COR-L47 (cell line): ENCODE measurements at places on chromosomes 12 and 14.
A peak's percentile ranks its signal among the peaks of the same experiment; 100 is the strongest.

GRCh38 chr14:93109572-93110481, 5.9 kb downstream of the ITPK1 start:
- DNase-seq = no peak

GRCh38 chr12:122421821-122422729, at the start of gene CLIP1:
Gene CLIP1 (minus strand): TSS chr12:122422669. CDS start chr12:122380452, 42,217 bp downstream.
- DNase-seq = peak; percentile 55

DNA sequence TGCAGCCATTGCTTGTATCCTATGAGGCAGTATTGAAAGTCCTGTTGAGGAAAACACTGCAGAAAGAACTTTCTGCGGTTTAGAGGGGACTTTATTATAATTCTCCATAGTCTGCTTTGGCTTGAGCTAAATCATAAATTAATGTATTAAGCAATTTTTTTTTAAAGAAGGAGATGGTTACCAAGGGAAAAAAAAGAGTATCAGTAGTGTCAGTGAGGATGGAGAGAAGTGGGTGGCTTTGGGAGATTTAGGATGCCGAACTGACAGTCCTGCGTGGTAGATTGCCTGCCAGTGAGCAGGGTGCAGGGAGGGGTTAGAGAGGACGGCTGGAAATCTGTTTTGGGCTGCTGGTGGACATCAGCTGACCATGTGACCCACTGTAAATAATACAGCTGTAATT, 96.8 kb downstream of the MYRFL start:
- no peak for DNase-seq

DNA sequence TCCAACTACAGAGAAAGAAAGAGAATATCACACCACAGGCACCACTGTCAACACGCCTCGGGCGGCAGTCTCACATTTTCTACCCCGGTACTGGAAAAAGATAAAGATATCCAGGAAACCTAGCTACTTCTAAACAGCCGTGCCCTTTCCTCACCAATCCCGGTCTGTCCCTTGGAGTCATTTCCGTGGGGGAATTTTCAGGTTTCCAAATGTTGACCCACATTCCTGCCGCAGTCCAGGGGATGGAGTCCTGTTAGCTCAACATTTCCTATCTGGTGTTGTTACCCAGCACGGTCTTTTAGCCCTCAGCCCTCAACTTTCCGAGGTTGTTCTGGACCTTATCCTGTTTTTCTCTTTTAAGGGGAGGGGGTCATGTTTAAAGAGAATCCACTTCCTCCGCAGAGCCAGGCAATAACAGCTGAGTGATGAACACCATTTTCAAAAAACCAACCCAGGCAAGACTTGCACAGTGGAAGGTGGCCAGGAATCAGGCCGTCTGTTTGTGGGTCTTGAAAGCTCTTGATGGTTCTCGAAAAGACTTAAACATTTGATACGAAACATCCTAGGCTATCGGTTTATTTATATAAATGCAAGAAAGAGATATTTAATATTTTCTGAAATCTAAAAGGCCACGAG, 4.6 kb downstream of the SSH1 start:
- no peak for DNase-seq

GRCh38 chr14:21455592-21455911, 371 bp downstream of the CHD8 start:
- peak; percentile 14 for DNase-seq

GRCh38 chr12:52850681-52851080, 1.9 kb upstream of the KRT78 start:
- no peak for DNase-seq

DNA sequence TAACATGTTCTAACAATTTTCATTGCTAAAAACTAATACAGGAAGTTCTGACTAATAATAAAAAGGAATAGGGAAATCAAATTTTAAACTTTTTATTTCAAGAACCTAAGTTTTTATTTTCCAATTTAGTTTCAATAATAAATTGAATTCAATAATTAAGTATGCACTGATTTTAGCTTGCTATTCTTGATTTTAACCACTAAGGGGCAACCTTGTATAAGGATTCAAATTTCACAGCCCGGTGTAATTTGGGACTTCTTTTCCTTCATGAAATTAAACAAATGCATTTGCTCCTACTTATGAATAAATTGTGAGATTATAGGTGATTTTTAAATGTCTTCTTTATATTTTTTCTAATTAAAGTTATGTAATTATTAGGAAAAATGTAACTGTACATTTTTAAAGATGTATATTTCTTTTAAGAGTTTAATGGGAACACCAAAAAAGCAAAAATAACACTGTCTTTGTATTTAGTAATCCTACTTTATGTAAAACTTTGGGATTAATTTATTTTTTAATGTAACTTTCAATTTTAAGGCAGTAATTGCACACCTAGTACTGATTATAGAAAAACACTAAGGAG, 241.4 kb upstream of the PDZRN4 start:
- peak; percentile 12 for DNase-seq

- DNase-seq = no peak
Measured at GRCh38 chr14:102565331-102565887, 27.0 kb upstream of the RCOR1 start.

GRCh38 chr12:118065380-118065779, 4.4 kb upstream of the WSB2 start:
- DNase-seq = no peak

GRCh38 chr12:52022841-52023181, 16.1 kb downstream of the TAMALIN start:
- DNase-seq = no peak

DNA sequence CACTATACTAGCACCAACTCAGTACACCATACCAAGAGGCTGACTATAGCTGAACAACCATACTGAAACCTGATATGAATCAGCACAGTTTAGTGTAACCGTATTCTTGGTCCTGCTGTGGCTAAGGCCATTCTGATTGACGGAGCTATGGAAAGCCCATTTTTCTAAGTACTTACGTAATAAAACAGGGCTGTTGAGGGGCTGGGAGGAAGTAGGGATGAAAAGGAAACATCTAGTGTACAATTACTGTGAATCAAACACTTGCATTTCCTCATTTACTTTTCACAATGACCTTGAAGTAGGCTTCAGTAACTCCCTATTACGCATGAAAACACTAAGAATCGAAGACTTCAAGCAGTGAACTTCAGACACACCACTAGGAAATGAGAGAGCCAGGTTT, 198.2 kb downstream of the BTG1 start:
- DNase-seq = no peak

- peak; percentile 27 for DNase-seq
Measured at GRCh38 chr12:15522574-15523187, 200.4 kb downstream of the PTPRO start.

DNA sequence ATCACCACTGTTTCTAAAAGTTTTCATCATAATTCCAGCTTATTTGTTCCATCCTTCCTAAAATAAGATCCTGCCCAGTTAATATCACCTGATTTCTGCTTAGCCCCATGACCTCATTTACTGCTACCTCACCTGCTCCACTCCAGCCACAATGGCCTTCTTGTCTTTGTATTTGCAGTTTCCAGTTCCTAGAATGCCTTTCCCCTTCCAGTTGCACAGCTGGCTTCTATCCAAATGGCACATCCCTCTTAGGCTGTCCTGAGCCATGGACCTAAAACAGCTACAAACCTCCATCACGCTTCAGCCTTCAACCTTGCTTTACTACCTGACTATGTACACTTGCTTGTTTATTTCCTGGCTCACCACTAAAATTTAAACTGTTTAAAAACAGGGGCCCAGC, 6.5 kb upstream of the LGMN start:
- DNase-seq = peak; percentile 5
